ENCODE measurements at places on chromosomes 5 and 9.

DNA sequence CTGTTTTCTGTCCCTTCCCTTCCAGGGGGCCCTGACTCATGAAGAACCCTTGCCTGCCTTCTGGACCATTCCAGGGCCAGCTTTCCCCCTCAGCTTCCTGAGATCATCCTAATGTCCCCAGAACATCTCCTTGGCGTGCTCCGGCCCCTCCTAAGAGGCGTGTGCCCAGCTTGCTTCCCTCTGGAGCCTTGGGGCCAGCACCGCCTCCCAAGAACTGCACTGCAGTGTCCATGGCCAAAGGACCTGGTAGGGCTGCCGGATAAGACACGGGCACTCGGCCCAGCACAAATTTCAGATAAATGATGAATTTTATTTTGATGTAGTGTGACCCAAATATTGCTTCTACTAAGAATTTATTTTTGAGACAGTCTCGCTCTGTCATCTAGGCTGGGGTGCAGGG, 20.7 kb upstream of the SLC12A7 start:
- no peak for DNase-seq

GRCh38 chr5:132526974-132527564, 16.3 kb downstream of the IL5 start:
- no peak for DNase-seq

GRCh38 chr5:154740483-154740882, 14.7 kb upstream of the LARP1 start:
- no peak for DNase-seq

- no peak for DNase-seq
Measured at GRCh38 chr9:87629104-87629503, 96.8 kb upstream of the CTSL start.

DNA sequence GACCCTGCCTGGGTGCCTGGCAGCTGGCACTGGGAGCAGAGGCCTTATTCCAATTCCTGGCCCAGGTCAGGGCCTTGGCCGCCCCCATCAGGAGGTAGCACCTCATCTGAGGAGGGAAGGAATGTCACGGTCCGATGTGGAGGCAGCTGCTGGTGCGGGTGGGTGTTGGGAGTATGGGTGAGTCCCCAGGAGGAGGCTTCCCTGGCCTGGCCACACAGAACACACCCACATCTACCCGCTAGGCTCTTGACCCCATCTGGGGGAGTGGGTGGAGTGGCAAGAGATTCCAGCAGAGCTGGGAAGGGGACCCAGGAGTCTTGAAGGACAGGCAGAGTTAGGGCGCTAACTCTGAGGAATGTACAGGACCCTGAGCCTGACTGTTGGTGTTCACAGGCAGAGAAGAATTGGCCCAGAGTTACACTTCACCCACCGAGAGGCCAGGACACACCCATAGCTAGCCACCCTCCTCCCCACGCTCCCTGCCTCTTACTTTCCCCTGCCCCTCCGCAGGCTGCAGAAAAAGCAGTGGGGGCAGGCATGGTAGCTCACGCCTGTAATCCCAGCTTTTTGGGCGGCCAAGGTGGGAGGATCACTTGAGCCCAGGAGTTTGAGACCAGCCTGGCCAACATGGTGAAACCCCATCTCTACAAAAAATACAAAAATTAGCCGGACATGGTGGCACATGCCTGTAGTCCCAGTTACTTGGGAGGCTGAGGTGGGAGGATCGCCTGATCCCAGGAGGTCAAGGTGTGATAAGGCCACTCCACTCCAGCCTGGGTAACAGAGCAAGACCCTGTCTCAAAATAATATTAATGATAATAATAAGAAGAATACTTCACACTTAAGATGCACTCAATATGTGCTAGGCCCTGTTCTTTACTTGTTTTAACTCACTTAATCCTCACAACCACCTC, 6.0 kb downstream of the OLFML2A start:
- DNase-seq = no peak

GRCh38 chr5:5645198-5645597, 222.7 kb downstream of the ICE1 start:
- DNase-seq = no peak

DNA sequence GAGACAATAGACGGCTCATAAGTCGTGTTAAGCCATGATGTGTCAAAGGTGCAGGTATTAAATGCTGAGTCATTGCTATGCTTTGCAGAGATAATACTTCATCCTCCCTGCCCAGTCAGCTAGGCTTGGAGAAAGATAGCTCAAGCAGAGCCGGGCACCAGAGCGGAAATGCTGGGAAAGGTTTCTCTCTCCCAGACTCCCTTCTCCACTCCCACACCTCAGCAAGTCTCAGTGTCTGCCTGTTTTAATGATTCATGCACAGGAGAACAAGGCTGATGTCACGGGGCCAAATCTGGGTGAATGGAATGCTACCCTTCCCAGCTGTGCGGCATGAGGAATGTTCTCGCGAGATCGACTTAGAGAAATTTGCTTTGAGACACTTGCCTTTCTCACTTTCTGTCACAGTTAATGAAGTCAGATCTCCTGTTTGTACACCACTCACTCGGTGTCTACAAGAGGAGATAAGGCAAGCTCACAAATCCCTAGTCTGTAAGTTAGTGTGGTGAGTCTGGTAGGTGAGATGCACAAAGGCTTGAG, 204.4 kb downstream of the EFNA5 start:
- DNase-seq = no peak

GRCh38 chr5:38069360-38069759, 189.0 kb upstream of the EGFLAM start:
- DNase-seq = no peak

GRCh38 chr5:127320032-127320965, 29.7 kb downstream of the MEGF10 start:
- no peak for DNase-seq

DNA sequence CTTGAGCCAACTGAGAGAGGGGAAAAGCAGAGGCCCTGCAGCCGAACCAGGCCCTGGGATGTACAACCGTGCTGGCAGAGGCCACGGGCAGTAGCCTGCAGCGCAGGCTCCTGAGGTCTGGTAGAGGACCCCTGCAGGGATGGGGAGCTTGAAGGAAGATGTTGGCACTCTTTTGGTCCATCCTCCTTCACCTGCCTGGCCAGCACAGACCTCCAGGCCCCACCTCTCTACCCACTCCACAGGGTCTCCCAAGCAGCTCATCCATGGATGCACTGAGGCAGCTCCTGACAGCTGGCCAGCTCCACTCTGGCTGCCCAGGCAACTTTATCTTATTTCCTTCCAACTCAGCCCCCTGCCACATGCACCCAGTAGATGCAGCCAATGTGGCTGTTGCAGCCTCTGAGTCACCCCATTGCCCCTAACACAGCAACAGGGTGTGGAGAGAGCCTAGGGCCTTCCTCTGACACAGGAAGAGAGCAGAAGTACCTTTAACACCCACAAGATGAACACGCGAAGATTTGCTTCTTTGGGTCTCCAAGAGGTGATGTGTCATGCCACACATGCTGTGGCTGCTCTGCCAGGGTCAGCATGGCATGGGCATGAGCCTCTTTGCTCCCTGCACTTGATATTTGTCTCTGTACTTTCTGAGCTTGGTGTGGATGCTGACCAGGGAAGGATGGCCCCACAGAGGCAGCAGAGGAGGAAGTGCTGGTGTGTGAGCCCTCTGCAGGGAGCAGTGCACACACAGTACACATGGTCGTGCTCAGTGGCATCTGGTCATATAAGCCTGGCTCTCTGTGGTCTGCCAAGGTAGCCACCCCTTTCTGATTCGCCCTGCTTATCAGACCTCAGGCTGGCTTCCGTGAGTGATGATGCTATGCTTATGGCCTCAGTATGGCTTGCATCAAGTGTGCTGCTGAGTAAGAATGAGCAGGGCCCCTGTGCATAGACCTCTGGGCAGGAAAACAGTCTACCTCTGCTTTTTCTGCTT, 117.2 kb downstream of the NRG2 start:
- no peak for DNase-seq

GRCh38 chr5:155885199-155885598, 441.8 kb upstream of the SGCD start:
- no peak for DNase-seq

DNA sequence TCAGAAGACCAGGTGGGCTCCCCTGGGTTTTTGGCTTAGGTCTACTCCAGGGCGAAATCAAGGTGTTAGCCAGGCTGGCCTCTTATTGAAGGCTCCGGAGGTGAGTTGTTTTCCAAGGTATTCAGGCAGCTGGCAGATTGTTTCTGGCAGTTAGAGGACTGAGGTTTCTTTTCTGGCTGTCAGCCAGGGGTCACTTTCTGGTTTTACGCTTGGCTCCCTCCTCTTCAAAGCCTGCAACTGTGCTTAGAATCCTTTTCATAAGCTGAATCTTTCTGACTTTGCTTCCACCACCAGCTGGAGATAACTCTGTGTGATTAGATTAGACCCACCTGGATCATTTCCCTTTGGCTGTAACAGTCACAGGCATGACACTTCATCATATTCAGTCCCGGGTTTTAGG, 24.6 kb downstream of the RFK start:
- peak; percentile 79 for DNase-seq

- no peak for DNase-seq
Measured at GRCh38 chr5:164555809-164556208, 1050.4 kb downstream of the MAT2B start.

All from NCI-H510A (cell line).